Caco-2 (cell line): ENCODE measurements at places on chromosomes 1 and 21. TPM values are rescaled to one million over a fixed set of nuclear protein-coding genes. Genes with fewer than 3 reads are reported as not detected.

DNA sequence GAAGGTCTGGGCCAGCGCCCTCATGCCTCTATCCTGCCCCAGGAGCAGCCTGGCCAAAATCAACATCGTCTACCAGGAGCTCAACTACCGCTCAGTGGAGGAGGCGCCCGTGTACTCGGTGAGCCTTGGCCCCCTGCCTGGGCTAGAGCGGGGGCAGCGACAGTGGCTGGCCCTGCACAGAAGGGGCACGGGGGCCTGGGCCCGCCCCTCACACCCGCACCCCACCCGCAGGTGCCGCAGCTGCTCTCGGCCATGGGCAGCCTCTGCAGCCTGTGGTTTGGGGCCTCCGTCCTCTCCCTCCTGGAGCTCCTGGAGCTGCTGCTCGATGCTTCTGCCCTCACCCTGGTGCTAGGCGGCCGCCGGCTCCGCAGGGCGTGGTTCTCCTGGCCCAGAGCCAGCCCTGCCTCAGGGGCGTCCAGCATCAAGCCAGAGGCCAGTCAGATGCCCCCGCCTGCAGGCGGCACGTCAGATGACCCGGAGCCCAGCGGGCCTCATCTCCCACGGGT lies 10.8 kb downstream of the SCNN1D start:
- H3K27me3 ChIP-seq: no peaks in the 10 kb centered on the region
- H3K4me1 ChIP-seq: no peaks in the 10 kb centered on the region; the same call in 1 of the 2 replicates
- H3K27ac ChIP-seq: no peak overlapping the region
- no peak overlapping the region for H3K4me3 ChIP-seq

DNA sequence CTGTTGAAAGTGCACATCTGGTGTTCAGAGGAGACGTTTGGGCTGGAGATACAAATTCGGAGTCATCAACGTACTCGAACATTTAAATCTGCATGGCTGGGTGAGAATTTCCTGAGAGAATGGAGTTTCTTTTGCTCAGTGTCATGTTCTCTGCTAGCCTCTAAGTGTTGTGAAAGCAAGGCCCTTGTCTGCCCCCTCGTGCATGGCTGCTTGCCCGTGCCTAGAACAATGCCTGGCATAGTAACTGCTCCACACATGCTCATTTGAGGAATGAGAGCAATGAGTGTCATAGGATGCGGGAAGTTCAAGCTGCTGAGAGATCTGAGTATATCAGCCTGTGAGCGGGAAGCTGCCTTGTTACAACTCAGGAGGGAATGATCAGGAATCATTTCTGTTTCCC lies 171.1 kb upstream of the CSF3R start:
- H3K4me1 ChIP-seq: no peaks in the 10 kb centered on the region
- no peaks in the 10 kb centered on the region for H3K36me3 ChIP-seq
- no peaks in the 10 kb centered on the region for H3K27me3 ChIP-seq
- H3K4me3 ChIP-seq: no peak overlapping the region
- H3K27ac ChIP-seq: no peak overlapping the region

- no peaks in the 10 kb centered on the region for H3K36me3 ChIP-seq
- H3K27me3 ChIP-seq: no peaks in the 10 kb centered on the region
- DNase-seq: no peak
- 0 out of 2 replicates have a peak, but pooled peaks cover 7% of the 10 kb centered on the region for H3K4me1 ChIP-seq
- peak overlapping the region; percentile 68 for H3K4me3 ChIP-seq
Measured at GRCh38 chr1:221743416-221744208, 1.7 kb upstream of the DUSP10 start.

DNA sequence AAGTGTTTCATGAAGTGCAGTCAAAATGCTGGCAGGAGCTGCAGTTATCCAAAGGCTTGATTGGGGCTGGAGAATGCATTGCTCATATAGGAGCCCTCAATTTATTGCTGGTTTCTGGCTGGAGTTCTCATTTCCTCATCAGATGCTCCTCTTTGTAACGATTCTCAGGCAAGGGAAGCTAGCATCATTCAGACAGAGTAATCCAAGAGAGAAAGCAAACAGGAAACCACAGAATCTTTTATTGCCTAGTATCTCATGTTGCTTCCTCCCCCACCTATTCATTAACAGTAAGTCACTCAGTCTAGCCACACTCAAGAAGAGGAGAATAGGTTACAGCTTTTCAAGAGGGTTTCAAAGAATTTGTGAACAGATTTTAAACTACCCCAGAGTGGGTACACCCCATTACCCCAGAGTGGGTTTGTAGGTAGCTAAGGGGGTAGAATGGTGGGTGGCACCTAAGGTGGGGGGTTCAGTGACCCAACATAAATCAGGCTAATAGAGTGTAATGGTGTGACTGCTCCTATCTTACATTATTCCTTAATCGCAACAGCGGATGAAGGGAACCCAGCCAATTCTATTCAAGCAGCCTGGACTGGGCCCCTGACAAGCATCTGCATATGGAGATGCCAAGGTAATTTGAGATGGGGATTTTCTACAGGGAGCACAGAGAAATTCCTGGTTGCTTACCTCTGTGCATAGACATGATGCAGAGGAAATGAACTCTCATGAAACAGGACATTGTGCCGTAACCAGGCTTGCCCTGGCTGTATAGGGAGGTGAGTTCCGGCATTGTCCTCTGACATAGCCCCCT lies 67.1 kb downstream of the KCNJ15 start:
- no peak overlapping the region for H3K4me3 ChIP-seq
- H3K27ac ChIP-seq: no peak overlapping the region
- no peak for DNase-seq
- no peaks in the 10 kb centered on the region for H3K27me3 ChIP-seq
- H3K4me1 ChIP-seq: no peaks in the 10 kb centered on the region

GRCh38 chr1:21042929-21043605 lies 133.6 kb downstream of the EIF4G3 start:
- no peak overlapping the region for H3K27ac ChIP-seq
- no peaks in the 10 kb centered on the region for H3K27me3 ChIP-seq
- H3K4me3 ChIP-seq: no peak overlapping the region
- no peak for DNase-seq
- H3K4me1 ChIP-seq: no peaks in the 10 kb centered on the region

DNA sequence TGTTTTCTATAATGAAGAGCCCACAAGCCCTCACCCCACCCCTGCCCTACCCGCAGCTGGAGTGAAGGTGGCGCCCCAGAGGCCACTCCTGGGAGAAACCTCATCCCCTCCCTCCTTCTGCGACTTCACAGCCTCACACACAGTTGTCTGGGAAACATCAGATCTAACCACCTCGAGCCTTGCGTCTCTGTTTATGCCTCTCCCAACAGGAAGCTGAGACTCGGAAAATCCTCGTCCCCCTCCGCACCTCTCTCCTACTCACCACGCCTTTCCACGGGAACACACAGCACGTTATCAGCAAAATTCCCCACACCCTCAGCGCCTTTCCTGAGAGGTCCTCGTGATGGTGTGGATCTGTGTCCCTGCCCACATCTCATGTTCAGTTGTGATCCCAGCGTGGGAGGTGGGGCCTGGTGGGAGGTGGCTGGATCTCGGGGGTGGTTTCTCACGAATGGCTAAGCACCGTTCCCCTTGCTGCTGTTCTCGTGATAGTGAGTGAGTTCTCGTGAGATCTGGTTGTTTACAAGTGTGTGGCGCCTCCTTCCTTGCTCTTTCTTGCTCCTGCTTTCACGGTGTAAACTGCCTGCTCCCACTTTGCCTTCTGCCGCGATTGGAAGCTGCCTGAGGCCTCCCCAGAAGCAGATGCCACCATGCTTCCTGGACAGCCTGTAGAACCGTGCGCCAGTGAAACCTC lies 190.6 kb downstream of the KIF26B start:
- no peaks in the 10 kb centered on the region for H3K27me3 ChIP-seq
- H3K4me3 ChIP-seq: no peak overlapping the region
- no peak overlapping the region for H3K27ac ChIP-seq
- H3K36me3 ChIP-seq: no peaks in the 10 kb centered on the region
- no peaks in the 10 kb centered on the region for H3K4me1 ChIP-seq

GRCh38 chr1:200912737-200913407 lies 18.2 kb downstream of the INAVA start:
- no peak overlapping the region for H3K4me3 ChIP-seq
- no peak overlapping the region for H3K27ac ChIP-seq
- peaks cover 13% of the 10 kb centered on the region for H3K36me3 ChIP-seq
- no peaks in the 10 kb centered on the region for H3K27me3 ChIP-seq
- H3K4me1 ChIP-seq: peaks cover 7% of the 10 kb centered on the region
- DNase-seq: no peak

DNA sequence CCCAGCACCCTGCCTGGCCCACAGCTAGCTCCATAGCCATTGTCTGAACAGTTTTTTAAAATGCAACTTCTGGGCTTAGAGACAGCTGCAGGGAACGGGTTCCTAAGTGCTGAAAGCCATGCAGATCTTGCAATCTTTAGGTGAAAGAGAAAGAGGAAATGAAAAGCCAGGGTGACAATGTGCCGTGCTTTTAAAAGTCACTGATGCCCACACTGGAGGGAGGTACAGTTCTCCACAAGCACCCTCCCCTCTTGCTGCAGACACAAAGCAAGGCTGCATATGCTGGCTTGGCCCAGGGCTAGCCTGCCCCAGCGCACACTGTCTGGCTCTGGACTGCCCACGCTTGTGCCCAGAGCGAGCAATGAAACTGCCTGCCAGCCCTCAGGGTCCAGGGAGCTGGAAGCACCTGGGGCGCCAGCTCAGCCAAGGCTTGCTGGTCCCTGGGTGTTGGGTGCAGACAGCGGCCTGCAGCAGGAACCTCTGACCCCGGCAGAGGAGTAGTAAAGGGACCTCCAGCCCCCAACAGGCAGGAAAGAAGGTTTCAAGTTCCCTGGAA lies 70.4 kb downstream of the AJAP1 start:
- no peaks in the 10 kb centered on the region for H3K36me3 ChIP-seq
- no peaks in the 10 kb centered on the region for H3K27me3 ChIP-seq
- no peak for DNase-seq

DNA sequence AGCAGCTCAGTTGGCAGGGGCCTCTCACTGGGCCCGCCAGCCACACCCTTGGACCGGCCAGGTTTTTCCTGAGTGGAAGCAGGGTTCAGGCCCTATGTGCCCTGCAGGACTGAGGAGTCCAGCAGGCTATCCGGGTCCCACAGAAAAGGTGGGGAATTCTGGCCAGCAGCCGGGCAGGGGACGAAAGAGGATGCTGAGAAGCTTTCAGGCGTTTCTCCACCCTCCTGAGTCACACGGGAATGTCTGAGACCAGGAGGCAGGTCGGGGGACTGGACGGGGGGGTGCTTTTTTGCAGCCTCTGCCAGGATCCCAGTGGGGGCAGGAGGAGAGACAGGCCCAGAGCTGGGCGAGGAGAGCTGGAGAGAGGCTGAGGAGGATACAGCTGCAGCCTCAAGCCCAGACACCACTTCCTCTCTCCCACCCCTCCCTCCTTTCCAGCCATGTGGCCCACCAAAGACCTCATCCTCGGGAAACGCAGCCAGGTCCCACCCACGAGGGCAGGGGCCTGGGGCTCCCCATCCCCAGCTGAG lies 105.4 kb downstream of the SPSB1 start:
- H3K27ac ChIP-seq: no peak overlapping the region
- no peak overlapping the region for H3K4me3 ChIP-seq
- H3K4me1 ChIP-seq: peaks cover 18% of the 10 kb centered on the region
- no peak for DNase-seq
- no peaks in the 10 kb centered on the region for H3K27me3 ChIP-seq
- no peaks in the 10 kb centered on the region for H3K36me3 ChIP-seq

PLA2G2D gene
- not detected in 2 replicates for total RNA-seq

GRCh38 chr1:224170748-224171478 lies 12.1 kb upstream of the DEGS1 start:
- no peaks in the 10 kb centered on the region for H3K4me1 ChIP-seq
- no peaks in the 10 kb centered on the region for H3K27me3 ChIP-seq
- no peak overlapping the region for H3K4me3 ChIP-seq
- peak; percentile 42 for DNase-seq

DNA sequence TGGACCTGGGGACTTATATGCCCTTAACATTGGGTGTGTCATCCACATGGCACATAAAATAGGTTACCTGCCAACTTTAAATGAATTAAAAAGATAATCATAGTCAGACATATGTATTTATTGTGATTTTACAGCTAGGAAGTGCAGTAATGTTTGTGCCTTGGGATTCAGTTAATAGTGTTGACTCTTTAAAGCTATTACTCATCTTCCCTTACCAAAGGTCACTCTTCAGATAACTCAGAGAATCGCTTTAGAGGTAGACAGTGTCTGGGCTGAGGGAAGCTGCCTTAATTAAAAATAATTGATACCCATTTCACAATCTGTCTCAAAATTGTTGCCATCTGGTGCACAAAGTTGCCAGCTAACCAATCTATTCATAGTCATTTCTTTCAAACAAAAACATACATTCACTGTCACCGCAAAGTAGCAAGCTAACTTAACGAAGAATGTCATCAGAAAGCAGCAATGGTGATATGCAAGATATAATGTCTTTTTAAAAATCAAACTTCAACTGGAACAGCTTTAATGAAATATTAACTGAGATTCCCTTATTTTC lies 3.0 kb upstream of the KRTAP15-1 start:
- H3K27ac ChIP-seq: no peak overlapping the region
- no peaks in the 10 kb centered on the region for H3K27me3 ChIP-seq
- DNase-seq: no peak

DNA sequence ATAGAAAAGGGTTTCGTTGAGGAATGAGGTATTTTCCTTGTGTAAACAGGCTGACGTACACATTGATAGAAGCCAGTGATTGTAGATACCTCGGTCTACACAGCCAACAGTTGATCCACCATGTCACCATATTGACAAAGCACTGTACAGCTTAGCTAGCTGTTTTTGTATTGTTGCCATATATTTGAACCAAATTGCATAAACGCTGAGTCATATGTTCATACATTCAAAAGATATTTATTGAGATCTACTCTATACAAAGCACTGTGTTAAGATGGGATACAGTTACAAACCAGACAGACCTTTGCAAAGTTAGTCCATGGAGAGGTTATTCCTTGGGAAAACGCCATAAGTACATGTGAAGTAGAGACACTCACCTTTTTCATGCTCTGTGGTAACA lies 132.4 kb upstream of the ATP1B1 start:
- H3K27me3 ChIP-seq: no peaks in the 10 kb centered on the region
- H3K4me1 ChIP-seq: peaks cover 9% of the 10 kb centered on the region
- H3K36me3 ChIP-seq: no peaks in the 10 kb centered on the region; the same call in 1 of the 2 replicates
- no peak overlapping the region for H3K4me3 ChIP-seq
- no peak for DNase-seq
- H3K27ac ChIP-seq: no peak overlapping the region

CACNA1S gene
- 0.07 TPM in 2 replicates for total RNA-seq

DNA sequence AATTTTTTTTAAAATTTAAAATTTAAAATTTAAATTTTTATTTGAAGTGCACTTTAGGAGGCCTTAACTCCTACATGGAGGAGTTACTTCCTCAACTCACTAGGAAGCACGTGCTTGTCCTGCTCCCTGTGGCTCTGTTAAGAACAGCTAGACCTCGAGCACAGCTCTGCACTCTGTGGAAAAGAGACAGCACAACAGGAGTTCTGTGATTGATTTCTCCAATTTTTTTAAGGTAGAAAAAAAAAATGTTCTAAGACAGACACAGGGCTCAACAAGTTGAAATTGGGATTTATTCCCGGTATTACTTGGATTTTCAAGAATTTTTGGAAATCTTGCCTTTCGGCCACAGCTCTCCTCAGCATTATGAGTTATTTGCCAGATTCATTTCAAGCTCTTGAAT lies 356.6 kb upstream of the LYPLAL1 start:
- H3K4me1 ChIP-seq: no peaks in the 10 kb centered on the region
- H3K4me3 ChIP-seq: no peak overlapping the region
- no peaks in the 10 kb centered on the region for H3K36me3 ChIP-seq
- no peak for DNase-seq

PEAR1 gene
- total RNA-seq: 0.18 and 0.39 TPM in 2 replicates
